Mesenteric fat pad (tissue), 1 donor: ENCODE measurements at places on chromosomes 5 and 9. TPM values are rescaled to one million over a fixed set of nuclear protein-coding genes. Genes with fewer than 3 reads are reported as not detected.

NMUR2 gene
- not detected for total RNA-seq

TAS2R1 gene
- total RNA-seq, result not detected

CAVIN4 gene
- 0.26 TPM for total RNA-seq

C5orf34 gene
- 1.2 TPM for total RNA-seq

SAXO1 gene
- total RNA-seq, result not detected
